AG09319 (cell line): ENCODE measurements at places on chromosomes 1 and 21.
A peak's percentile ranks its signal among the peaks of the same experiment; 100 is the strongest.

DNA sequence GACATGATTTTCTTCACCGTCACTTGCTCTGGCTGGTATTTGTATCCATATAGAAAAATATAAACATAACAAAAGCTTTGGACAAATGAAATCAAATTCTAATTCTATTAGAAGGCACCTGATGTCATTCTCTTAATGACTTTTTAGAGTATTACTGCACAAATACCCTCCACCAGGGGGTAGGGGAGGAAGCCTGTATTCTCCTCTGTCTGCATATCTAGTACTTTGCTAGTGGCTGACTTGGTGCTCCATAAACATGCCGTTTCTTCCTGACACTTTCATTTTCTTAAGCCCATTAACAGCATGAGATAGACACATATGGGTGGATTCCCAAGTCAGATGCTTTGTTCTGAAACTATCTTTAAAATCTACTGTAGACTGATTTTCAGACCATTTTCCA, 20.6 kb upstream of the KCNJ15 start:
- no peak for DNase-seq

DNA sequence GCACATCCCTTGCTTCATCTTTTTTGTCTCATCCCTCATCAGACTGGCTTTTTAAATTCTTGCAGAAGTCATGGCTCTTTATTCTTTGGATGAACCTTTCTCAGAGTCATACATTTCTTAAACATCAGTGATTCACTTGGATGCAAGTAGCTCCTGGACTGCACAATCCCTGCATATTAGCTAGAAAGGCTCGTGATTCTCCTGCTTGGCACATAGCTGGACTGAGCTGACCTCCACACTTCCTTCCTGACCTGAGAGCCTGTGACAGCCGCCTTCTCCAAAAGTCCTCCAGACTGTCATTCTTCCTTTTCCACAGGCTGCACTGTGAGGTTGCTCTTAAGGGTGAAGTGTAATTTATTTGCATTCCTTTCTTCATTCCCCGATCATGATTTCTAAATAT, 109.4 kb downstream of the RGL1 start:
- DNase-seq = no peak

DNA sequence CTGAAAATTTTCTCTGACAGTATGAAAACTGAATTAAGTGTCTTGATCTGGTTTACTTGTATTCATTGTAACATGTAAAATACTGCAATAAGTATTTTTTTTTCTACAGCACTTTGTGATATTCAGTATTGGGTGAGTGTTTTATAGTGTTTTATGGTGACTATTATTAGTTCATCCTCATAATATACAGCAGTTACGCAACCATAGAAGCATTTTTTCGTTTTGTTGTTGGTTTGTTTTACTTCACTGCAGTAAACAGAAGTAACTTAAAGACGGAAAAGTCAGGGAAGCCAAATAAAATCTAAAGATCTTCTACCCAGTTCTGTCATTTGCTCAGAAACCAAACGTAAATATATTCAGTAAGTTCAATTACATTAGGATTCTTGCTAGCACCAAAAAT, 250.0 kb downstream of the TPR start:
- DNase-seq = no peak

DNA sequence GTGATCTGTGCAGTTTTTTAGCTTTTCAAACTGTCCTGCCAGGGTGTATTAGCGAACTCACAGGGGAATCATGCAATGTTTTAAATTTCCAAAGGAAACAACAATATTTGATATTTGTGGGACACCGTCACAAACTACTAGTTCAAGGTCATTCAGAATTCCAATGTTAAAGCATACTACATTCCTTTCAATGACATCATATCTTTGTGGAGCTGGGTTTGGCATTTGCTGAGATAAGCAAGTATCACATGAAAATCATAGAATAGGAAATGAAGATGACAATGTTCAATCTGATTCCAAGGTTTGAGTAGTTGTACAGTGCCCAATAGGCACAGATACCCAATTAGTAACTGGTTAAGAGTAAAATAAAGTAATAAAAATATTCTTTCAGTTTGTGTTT, 35.6 kb downstream of the NUF2 start:
- DNase-seq = no peak

DNA sequence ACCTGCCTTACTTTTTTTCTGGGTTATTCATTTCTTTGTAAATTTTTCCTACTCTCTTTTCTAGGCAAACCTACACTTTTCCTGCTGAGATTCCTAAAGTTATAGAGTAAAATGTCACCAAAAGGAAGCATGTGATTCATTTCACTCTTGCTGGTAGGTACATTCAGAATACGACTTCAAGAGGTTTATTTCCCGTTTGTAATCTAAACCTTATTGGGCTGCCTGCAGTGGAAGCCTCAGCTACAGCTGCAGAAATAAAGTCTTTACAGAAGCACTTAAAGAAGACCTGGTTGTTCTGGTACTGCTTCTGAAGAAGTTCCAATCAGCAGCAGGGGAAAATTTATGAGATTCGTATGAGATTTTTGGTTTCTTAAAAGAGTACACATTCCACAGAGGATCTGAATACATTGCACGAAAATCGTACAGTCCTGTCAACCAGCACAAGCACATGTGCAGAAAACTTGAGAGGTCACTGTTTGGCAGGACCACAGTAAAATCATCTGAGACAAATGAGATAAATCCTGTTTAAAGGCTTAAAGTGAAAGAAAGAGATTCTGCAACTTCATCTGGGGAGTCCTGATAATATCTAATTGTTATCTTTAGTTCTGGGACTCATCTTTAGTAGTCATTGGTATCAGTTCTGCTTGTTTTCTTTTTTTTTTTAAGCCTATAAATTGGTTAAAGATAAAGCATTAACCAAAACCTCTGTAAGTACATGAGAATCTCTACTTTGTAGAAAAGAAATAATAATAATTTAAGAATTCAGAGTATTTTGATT, 109.9 kb upstream of the ADGRL2 start:
- no peak for DNase-seq

GRCh38 chr1:42335809-42336518, 929 bp upstream of the FOXJ3 start:
- DNase-seq = no peak

- DNase-seq = no peak
These were observed 3.2 kb upstream of the CCNL2 start for GRCh38 chr1:1402072-1402900.

DNA sequence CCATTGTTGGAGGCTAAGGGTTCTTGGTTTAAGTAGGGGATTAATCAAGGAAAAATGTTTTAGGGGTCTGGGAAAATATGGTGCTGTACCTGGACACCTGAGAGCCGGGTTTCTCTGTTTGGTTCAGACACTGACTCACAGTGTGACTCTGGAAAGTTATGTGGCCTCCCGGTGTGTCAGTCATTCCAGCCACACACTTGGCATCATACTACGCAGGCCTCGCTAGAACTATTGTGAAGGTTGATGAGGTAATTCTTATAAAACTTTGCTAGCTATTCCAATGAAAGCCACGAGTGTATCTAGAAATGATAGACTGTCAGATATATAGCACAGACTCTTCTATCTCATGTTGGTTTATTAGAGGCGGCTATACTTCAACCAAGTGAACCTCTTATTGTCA, 4.8 kb upstream of the CAMSAP2 start:
- no peak for DNase-seq

DNA sequence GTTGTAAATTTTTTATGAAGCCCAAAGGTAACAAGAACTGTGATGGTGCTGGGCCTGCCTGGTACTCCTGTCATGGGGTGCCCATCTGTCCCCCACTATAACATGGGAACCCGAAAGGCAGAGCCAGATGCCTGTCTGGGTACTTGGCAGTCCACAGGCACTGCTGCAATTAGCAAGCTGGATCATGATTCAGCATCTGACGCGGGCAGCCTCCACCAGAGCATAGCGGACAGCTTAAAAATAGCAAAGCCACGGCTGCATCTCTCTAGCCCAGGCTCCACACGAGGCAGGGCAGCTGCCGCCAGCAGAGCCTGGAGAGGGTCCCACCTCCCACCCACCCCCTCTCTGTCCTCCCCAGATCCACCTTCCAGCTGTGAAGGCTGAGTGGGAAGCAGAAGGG, 22.9 kb downstream of the SUSD4 start:
- DNase-seq = peak; percentile 7

DNA sequence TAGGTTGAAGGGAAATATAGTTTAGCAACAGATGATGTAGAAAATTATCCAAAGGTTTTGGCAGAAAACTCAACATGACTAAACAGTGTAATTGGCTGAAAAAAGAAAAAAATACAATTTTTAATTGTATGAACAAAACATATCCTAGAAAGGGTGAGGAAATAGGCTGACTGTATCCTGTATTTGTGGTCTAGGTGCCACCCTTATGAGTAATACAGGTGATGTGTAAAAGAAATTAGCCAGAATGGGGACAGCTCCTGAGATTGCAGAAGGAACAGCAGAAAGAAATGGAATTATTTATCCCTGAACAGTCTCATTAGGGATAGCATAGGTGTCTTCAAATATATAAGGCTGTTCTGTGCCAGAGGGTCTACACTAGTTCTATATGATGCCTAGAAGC, 24.6 kb downstream of the DNASE2B start:
- DNase-seq = no peak

DNA sequence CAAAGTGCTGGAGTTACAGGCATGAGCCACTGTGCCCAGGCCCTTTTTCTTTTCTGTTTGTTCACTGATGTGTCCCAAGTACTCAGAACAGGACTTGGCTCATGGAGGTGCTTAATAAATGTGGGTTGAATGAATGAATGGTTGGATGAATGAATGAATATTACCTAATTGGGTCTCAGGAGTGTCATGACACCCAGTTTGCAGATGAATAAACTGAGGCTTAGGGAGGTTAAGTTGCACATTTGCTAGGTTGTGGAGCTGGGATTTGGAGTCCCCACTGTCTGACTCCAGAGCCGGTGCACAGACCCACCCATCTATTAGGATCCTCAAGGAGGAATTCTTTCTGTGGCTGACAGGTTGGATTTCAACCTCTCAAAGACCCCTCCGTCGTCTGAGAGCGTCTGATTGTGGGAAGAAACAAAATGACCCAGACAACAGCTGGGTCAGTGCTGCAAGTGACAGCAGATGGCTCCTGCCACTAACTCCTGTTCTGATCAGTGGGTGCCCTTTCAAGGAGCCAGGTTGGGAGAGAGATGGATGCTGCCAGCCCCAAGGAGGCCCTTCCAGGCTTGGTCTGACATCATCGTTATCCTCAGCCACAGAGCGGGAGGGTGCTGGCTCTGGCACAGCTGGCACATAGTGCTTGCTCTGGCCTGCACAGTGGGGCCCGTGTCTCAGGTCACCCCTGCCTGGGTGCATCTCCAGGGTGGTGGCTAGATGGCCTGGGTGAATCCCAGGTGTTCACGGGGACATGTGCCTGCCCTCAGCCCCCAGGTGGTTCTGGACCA, 24.2 kb downstream of the ARHGEF10L start:
- DNase-seq = no peak

- no peak for DNase-seq
These were observed 1.4 kb upstream of the IPO9 start for GRCh38 chr1:201827321-201828216.

DNA sequence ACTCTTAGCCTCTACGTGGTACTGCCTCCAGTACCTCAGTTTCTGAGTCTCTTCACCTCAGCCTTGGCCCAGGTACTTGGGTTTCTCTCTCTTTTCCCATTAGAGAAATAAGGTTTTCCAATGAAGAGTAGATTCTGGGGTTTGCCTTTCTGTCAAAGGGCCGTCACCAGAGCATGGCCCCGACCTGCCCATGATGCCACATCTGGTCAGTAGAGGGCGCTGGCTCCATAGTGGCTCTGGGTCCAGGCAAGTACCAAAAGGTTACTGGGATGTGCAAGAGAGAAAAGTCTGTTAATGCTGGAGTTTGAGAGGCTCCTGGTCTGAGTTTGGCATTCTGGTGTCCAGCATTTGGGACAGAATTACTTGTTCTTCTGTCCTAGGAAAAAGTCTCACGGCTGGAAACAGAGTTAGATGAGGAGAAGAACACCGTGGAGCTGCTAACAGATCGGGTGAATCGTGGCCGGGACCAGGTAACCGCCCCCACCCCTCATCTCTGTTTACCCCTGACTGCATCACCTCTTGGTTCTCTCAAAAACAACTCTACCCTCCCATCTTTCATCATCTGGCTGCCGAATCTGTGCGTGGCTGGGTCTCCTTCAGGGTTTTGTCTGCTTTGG, 5.3 kb upstream of the TUFT1 start:
- DNase-seq = no peak

- DNase-seq = no peak
These were observed 18.6 kb upstream of the MOB3C start for GRCh38 chr1:46635205-46635604.

DNA sequence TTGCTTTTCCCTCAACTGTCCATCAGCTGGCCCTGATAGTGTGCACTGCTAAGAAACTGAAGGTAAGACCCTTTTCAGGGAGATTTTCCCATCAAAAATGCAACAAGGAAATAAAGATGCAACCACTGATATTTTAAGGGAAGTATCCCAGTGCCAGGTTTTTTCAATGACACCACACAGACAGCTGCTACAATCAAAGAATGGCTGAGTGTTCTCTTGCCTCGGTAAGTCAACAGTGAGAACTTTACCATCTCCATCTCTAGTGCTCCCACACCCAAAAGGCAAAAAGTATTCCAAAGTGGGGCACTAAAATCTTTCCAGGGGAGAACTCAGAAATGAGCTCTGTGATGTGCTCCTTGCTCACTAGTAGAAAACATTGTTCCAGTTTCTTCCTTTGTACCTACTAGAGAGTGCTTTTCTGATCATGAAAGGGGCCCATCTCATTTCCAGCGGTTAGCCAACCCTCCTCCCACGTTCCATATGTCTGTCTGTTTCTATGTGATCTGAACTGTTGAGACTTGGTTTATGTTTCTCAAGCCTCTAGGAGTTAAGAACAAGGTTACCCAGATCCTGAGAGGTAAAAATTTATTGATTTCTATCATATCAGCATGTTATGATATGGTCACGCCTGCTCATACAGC, 67.6 kb upstream of the NEK2 start:
- no peak for DNase-seq

GRCh38 chr1:42419126-42419821, 36.5 kb downstream of the ZMYND12 start:
- DNase-seq = no peak

- no peak for DNase-seq
These were observed 5.2 kb upstream of the LRRC8D start for GRCh38 chr1:89815611-89816010.

DNA sequence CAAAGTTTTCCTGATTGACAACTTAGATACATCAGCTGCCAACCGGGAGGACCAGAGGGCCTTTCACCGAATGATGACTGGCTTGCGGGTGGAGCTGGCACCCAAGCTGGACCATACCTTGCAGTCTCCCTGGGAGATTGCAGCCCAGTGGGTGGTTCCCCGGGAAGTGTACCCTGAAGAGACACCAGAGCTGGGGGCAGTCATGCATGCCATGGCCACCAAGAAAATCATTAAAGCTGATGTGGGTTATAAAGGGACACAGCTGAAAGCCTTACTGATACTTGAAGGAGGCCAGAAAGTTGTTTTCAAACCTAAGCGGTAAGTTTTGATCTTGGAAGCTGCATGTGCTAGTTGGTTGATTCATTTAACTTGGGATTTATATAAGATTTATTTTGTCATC, 18.2 kb downstream of the FAM20B start:
- no peak for DNase-seq

GRCh38 chr21:32918478-32919120, 107.1 kb upstream of the OLIG2 start:
- DNase-seq = no peak

- no peak for DNase-seq
These were observed 8.5 kb upstream of the S100B start for GRCh38 chr21:46613391-46613790.
